M059J (cell line): ENCODE measurements at places on chromosomes 12 and 14. TPM values are rescaled to one million over a fixed set of nuclear protein-coding genes. Genes with fewer than 3 reads are reported as not detected.

LRIG3 gene
- 25.9 and 32.6 TPM in 2 replicates for total RNA-seq

DNA sequence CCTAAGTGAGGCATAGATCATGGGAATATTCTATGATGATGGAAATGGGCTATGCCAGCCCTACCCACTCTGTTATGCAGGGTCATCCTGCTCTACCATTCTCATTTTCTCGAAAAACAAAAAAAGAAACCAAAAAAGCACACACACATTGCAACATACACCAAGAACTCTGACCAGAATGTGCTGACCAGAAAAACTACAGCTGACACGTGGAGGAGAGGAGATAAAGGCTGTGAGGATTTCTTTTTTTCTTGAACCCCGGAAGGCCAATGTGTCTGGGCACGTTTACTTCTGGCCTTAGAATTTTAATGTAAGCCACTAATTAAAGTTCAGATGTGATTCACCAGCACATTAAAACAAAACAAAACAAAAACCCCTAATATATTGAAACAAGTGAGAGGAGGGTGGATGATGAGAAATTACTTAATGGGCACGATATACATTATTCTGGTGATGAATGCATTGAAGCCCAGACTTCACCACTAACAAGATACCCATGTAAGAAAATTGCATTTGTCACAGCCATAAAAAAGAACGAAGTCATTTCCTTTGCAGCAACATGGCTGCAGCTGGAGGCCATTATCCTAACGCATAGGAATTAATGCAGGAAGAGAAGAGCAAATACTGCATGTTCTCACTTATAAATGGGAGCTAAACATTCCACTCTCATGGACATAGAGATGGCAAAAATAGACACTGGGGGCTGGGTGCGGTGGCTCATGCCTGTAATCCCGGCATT, 66.3 kb upstream of the PLEKHG3 start:
- DNase-seq, result no peak

DNA sequence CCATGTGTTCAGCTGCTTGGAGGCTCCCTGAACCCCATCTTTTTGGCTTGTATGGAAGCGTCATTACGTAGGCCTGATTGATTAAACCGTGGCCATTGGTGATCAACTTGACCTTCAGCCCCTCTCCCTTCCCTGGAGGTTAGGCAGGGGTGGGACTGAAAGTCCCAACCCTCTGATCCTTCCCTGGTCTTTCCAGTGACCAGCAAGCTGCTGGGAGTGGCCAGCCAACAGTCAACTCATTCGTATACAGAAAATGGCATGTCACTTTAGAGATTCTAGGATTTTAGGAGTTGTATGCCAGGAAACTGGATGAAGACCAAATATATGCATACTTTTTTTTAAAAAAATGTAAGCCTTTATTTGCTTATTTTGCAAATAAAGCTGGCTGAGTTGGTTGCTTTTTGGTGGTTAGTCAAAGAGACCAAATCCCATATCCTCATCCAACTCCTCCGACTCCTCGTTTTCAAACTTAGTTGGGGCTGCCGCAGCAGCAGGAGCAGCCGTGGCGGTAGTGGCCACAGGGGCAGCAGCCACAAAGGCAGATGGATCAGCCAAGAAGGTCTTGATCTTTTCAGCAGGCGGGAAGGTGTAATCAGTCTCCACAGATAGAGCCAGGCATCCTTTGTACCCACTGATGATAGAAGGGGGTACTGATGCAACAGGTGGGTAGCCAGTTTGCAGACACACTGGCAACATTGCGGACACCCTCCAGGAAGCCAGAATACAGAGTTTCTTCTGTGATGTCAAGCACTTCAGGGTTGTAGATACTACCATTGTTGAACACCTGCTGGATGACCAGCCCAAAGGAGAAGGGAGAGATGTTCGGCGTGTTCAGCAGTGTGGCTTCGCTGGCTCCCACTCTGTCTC, 16.6 kb downstream of the NFKBIA start:
- DNase-seq, result no peak

SDS gene
- 0.05 and 0.10 TPM in 2 replicates for total RNA-seq

TGFB3 gene
- total RNA-seq, result 2.2 and 2.4 TPM in 2 replicates

KCNK10 gene
- total RNA-seq, result not detected in 2 replicates

GRCh38 chr14:90554341-90554740, 157.5 kb downstream of the CALM1 start:
- DNase-seq, result no peak

ITPK1 gene
- total RNA-seq, result 5.6 and 10.2 TPM in 2 replicates

KLRD1 gene
- total RNA-seq, result not detected in 2 replicates

GRCh38 chr12:118706437-118706836, 274.9 kb upstream of the SRRM4 start:
- DNase-seq, result no peak

GRCh38 chr14:64720131-64720576, 15.9 kb downstream of the PLEKHG3 start:
- peak; percentile 98 for DNase-seq

DNA sequence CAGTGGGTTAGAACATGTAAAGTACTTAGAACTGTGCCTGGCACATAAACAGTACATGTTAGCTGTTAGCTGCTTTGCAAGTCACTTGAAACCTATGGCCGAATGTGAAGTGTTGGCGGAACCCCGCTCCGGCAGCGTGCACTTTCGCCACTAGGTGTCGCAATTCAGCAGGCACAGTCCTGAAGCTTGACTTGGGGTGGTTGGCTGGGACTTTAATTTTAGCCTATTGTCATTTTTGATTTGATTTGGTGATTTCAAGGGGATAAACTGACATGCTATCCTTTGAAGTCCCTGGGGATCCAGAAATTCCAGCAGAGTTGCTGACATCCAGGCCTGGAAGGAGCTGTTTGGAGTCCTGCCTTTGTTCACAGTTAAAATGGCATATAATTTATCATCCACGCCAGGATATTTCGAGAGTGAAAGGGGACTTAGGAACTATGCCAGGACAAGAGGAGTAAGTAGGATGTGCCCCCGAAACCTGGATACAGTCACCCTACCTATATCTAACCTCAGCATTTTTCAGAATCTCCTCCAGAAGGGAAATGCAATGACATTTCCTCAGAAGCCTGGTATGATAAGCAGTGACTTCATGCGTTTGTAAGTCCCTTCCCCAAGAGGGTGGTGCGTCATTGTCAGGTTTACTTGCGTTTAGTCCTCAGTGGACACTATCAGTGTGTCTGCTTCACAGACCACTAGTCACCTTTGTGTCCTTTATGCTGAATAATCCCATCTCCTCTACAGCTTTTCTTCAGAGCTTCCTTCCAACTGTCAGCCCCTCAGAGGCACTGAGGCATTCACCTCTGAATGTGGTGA, 3.5 kb upstream of the TSPAN9 start:
- DNase-seq, result peak; percentile 74

IL31 gene
- not detected in 2 replicates for total RNA-seq

ZNF839 gene
- total RNA-seq, result 3.4 and 4.6 TPM in 2 replicates

DNA sequence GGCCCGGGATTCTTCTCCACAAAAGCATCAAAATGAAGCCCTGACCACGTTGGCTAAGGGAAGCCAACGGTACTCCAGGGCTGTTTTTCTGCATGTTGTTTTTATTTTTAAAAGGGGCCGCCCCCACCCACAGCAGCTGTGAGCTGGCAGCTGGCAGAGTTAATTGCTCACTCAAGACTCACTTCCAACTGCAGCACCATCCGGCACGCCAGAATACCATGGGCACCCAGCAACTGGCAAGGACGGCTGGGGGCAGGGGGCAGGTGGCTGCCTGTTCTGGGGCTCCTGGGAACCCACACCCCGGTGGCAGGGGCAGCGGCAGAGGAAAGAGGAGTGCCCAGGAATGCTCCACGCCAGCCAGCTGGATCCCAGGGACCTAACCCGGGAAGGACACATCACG, 44.3 kb downstream of the NCOR2 start:
- DNase-seq, result peak; percentile 55

OAS3 gene
- 238 and 375 TPM in 2 replicates for total RNA-seq

CLEC1B gene
- total RNA-seq, result not detected in 2 replicates

SPX gene
- total RNA-seq, result 0.39 and 0.47 TPM in 2 replicates

- DNase-seq, result no peak
These were observed 237.2 kb upstream of the SRRM4 start for GRCh38 chr12:118743896-118744700.

DNA sequence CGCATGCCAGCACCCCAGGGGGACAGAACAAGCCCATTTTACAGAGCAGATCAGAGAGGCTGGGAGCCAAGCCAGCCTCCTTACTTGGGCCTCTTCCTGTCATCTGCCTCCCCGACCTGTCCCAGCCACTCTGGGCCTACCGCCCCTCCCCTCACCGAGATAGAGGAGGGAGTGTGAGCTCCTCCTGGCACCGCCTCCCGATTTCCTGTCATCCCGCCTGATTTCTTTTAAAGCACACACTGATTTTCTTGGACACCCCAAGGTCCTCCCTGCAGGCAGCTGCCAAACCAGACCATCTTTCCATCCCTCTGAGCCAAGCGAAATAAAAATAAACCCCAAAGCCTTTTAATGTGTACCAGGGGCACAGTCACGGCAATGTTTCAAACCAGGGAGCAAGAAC, 108.4 kb downstream of the RFLNA start:
- DNase-seq, result no peak

DNA sequence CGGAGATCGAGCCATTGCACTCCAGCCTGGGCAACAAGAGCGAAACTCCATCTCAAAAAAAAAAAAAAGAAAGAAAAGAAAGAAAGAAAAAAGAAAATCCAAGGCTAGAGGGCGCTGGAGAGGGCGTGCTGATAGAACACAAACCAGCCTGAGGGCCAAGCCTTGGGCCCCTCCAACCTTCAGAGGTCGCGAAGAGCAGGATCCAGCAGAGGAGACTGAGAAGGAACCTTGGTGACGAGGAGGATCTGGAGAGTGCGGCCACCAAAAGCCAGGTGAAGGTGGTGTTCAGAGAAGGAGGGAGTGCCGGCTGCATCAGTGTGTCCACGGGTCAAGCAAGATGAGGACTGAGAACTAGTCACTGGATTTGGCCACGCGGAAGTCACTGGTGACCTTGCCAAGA, 4.1 kb upstream of the DYNC1H1 start:
- no peak for DNase-seq

DNA sequence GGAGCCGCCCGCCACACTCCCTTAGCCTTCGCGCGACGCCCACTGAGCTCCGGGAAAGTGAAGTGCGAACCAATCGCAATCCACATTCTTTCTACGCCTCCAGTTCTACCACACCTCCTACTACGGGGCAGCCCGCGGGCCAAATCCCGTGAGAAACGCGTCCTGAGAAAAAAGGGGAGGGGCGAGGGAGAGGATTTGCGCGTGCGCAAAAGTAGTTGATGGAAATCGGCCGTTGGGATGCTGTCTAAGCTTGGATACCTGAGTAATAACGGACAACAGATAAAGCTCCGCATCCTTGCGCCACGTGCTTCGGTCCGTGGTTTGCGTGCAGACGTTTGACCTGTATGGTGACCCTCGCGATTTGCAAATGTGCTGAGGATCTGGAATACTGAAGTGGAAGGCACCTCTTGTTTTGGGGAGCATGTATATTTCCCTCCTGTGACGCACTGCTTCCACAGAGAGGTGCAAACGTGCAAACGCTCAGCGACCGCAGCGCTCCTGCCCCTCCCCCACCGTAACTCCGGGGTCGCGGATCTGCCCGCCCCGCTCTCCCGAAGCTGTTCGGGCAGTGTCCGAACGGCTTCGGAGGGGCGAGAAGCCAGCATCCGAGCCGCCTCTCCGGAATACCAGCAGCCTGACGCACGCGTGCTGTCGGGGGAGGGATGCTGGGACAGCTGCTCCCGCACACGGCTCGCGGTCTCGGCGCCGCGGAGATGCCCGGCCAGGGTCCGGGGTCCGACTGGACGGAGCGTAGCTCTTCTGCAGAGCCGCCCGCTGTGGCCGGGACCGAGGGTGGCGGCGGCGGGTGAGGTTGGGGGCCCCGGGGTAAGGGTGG, at the start of the genes FAM216A and GPN3:
Gene FAM216A (plus strand): TSS at position 632 of the 835 bp plus-strand sequence. CDS start 31 bp downstream, at position 663.
Gene GPN3 (minus strand): TSS at position 44 of the 835 bp plus-strand sequence. CDS start 54 bp downstream, outside the sequence.
- DNase-seq, result peak; percentile 98

DNA sequence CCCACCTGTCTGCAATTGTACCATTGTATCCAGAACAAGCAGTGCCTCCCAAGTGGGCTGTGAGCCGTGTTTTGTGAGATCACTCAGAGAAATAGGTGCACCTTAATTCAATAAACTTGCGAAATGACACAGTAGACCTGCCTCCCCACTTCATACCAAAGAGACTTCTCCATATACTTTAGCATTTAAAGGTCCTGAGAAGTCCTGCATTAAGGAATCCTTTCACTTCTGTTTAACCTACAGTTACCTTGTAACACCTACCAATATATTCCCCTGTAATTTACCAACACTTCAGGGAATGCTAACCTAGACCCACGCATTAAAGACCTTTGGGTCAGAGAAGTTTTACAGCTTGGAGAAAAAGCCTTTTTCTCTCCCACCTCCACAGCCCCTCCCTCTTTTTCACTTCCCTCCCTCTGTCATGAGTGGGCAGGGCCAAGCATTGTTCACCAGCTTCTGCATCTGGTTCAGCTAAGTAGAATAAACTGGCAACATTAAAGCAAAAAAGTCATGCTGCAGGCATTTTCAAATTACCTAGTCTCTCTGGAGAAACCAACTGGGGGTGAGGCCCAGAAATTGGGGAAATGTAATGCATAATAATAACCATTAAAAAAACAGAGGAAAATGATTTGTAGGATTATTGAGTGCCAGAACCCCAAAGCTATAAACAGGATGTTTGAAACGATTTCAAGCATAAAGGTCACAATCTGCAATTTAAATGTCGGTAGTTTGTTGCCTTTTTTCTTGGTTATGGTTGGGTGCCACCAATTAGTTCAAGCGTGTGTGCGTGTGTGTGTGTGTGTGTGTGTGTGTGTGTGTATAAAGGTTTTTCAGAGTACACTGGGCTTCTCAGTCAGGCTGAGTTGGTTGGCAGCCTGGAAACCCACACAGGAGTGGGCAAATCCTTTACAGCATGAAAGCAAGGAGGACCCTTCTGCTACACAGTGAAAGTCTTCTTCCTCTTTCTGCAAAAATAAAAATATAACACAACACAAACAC, 13.7 kb upstream of the WSCD2 start:
- no peak for DNase-seq

EML1 gene
- total RNA-seq, result 32.0 and 32.6 TPM in 2 replicates

GRCh38 chr14:32417956-32418552, 89.0 kb downstream of the AKAP6 start:
- DNase-seq, result peak; percentile 77

DPPA3 gene
- not detected in 2 replicates for total RNA-seq

GRCh38 chr14:82449926-82450468, 916.3 kb upstream of the SEL1L start:
- no peak for DNase-seq

SDR9C7 gene
- total RNA-seq, result not detected in 2 replicates

GRCh38 chr12:288687-289086, 26.1 kb upstream of the SLC6A13 start:
- peak; percentile 17 for DNase-seq

GRCh38 chr12:88310069-88310468, 168.0 kb downstream of the TMTC3 start:
- peak; percentile 72 for DNase-seq

- no peak for DNase-seq
These were observed 22.8 kb upstream of the PYGL start for GRCh38 chr14:50967103-50967502.

GRCh38 chr12:38327356-38327755, 10.8 kb downstream of the ALG10B start:
- DNase-seq, result no peak

GRCh38 chr12:116924558-116925453, 14.1 kb downstream of the FBXW8 start:
- peak; percentile 91 for DNase-seq

GRCh38 chr12:6555018-6555691, 687 bp downstream of the IFFO1 start:
- DNase-seq, result peak; percentile 27

DNA sequence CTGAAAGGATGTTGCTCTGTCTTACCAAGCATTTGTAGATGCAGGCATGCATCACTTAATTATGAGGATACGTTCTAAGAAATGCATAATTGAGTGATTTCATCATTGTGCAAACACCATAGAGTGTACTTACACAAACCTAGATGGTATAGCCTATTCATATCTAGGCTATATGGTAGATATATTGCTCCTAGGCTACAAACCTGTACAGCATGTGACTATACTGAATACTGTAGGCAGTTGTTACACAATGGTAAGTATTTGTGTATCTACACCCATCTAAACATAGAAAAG, 75.9 kb downstream of the IFT81 start:
- no peak for DNase-seq
